Stimulated activated CD8-positive, alpha-beta memory T cell treated with anti-CD3 and anti-CD28 coated beads, Interleukin-7, amount 100 ng/mL, for 1 hour (primary cell): ENCODE measurements at places on chromosomes 3 and 15.

DNA sequence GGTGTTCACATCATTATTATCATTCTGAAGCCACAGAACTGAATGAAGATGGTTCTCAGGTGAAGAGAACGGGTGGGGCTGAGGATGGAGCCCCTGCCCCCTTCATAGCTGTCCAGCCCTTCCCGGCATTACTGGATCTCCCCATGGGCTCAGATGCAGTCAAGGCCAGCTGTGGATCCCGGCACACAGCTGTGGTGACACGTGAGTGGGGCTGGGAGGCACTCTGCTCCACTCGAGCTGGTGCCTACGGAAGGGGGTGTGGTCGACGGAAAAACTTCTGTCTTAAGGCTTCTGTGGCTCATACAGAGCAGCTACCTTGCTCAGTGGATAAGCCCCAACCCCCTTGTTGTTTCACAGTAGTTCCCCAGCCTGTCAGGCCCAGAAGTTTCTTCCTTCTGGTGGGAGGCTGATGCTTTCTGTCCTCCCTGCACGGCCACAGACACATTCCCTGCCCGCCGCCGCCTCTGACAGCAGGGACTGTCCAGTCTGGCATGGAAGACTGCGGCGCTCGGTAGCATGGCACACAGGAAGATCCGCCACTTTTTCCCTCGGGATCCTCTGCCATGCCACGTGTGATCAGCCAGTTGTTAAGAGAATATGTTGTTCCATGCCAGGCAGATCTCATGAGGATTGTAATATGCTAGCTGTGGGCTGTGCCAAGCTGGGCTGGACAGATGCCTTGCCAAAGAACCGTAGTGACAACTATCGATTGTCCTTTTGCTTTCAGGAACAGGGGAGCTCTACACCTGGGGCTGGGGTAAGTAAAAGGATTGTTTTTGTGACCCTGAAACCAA, 5.8 kb downstream of the RCCD1 start:
- no peak for DNase-seq

- DNase-seq: no peak
Observed at GRCh38 chr15:61582092-61582491, 353.0 kb upstream of the RORA start.

DNA sequence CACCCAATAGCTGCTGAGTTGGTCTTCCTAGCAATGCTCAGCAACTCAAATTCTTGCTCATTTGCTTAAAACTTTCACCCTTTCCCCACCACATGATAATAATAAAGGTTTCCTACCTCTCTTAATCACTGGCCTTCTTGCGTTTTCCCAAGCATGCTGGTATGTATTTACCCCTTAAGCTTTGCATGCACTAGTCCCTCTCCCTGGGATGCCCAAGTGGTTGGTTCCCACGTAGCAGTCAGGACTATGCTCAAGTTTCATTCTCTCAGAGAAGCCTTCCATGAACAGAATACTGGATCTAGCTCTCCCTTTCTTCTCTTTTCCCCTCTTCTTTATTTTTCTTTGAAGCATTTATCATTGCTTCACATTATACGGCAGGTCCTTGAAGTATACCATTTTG, 108.8 kb downstream of the KBTBD8 start:
- no peak for DNase-seq

- DNase-seq: no peak
Observed at GRCh38 chr15:32870240-32871033, 152.6 kb downstream of the GREM1 start.

DNA sequence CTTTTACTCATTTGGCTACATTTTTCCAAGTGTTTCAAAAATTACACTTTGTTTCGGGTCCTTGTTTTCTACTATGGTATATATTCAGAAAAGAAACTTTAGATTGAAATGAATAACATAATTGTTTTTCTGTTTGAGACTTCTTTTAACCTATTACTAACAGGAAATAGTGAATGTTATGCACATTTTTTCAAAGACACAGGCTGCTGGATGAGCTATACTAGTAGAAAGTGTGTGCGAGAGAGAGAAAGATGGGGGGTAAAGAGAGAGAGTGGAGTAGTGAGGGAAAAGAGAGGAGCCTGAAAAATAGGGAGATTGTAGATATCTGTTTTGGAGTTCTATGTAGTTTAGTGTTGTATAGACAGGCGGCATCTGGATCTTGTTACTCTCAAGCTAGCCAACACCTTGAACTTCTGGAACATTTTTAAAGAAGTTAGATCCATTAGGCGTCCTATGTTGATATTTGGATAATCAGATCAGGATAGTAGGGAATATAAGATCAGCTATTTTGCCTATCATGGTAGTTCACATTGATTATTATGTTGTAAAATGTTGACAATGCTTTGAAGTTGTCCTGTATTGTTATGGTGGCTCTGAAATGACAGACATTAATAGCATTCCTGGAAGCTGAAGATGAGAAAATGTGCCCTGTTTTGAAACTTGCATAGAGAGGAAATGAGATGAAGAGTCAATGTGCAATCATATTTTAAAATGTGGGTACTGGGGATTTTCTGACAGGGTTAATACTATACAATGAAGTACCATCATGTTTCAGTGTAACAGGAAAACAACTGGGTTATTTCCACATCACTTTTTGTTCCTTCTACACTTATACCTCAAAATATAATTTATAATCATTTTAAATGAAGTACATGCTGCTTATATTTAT, 2.6 kb downstream of the RBMS3 start:
- no peak for DNase-seq

GRCh38 chr3:11375333-11376088, 103.3 kb downstream of the ATG7 start:
- DNase-seq: no peak

DNA sequence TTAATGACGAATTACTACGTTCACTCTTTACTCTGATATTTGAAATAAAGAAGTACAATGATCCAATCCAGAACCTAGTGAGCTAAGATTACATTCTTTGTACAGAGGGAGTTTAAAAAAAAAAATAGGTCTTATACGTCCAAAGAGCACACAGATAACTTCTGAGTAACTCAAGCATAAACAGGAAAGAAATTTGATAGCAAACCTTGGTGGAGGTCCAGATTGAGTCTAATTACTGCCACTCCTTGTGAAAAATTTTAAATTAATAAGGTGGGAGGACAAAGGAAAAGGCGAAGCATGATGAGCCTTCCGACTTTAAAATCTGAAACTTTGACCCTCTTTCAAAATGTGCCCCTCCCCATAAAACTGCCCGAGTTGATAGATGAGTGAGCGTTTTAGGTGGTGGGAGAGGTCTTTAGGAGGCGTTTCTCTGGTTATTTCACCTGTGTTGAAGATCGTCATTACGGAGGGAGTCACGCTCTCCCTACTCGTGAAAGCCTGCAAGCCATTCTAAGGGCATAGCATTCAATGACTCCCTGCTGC, 127.0 kb upstream of the ROBO2 start:
- no peak for DNase-seq

DNA sequence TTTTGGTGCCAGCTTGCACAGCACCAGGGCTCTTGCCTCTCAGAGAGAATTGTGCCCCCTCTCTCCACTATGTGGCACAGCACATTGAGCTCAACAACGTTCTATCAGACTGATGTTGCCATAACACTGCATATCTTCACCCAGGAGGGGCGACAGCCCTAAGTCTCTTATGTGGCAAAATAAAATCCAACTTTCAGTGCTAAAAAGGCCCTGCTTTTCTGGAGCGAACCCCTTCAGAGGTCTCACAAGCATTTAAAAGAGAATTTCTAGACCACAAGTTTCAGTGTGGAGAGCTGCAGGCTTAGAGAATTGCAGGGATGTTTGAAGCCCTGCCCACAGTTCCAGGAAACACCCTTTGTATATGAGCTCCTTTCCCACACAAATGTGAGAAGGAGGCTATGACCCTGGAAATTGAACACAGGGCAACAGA, 85.5 kb downstream of the LIPC start:
- DNase-seq: no peak

DNA sequence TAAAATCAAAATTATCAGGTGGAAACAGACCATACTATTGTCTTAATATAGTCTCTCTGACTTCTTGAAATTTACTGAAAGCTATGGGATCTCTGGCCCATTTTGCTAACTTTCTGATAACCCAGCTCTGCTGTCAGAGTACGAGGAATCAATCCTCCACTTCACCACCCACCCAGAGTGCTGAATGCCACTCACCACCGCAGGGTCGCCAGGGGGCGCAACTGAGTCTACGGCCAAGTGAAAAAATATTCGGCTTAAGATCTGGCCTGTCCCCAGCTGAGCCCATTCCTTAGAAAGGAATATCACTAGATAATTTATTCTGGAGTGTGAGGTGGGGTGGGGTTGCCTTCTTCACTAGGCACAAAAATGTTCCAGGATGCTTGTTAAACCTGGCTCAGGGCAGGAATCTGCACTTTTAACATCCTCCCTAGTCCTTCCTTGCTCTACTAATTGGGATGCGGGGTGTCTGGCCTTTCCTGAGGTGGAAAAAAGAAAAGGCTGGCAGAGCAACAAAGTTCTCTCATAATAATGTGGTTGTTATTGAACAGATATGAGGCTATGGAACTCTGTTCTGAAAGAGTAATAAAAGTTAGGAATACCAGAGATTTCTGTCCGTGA, 520.6 kb downstream of the MFSD1 start:
- DNase-seq: no peak

GRCh38 chr3:37241880-37242279, 67.5 kb upstream of the LRRFIP2 start:
- DNase-seq: no peak

- no peak for DNase-seq
Observed at GRCh38 chr3:63385629-63386028, 107.5 kb downstream of the SYNPR start.
